Breast epithelium (tissue), 4 donors: ENCODE measurements at places on chromosomes 6 and 20. TPM values are rescaled to one million over a fixed set of nuclear protein-coding genes. Genes with fewer than 3 reads are reported as not detected.

The E2F1 gene
- 0.88 TPM for total RNA-seq

The THEMIS gene
- total RNA-seq: 2.6 TPM

The SLC22A2 gene
- not detected for total RNA-seq

- no peak for DNase-seq
These were observed 186.1 kb upstream of the SUPT3H start for GRCh38 chr6:45563844-45564243.

- no peak for DNase-seq
These were observed 44.2 kb upstream of the EYA2 start for GRCh38 chr20:46850416-46850815.

GRCh38 chr6:84771756-84772356 lies 7.5 kb upstream of the TBX18 start:
- no peak for DNase-seq

DNA sequence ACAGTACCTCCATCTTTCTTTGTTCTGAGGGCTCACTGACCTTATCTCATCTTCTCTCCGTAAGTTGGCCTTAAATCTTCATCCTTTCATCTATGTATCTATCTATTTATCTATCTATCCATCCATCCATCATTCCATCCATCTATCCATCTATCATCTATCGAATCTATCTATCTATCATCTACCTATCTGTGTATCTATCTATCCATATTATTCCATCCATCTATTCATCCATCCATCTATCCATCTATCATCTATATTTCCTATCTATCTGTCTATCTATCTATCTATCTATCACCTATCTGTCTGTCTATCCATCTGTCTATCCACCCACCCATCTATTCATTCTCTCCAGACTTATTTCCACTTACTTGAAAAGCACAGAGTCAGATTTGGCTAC lies 147.3 kb upstream of the PMEPA1 start:
- no peak for DNase-seq

GRCh38 chr20:1378735-1379125 lies 14.1 kb downstream of the FKBP1A start:
- no peak for DNase-seq

DNA sequence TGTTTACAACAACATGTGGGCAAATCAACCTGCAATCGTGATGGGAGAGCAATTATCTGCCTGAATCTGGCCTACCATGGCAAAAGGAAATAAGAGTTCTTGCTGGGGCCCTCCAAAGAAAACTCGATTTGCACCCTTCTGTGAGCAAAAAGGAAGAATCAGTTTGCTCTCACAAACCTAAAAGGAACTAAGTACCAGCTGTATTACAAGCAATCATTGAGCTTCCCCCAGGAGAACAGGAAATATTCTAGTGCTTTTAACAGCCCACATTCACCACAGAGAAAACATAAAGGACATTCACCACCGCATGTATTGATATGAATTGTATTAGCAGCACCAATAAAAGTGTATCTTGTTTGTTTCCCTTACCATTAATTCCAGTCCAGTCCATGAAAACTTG lies 75.0 kb downstream of the MBOAT1 start:
- no peak for DNase-seq

DNA sequence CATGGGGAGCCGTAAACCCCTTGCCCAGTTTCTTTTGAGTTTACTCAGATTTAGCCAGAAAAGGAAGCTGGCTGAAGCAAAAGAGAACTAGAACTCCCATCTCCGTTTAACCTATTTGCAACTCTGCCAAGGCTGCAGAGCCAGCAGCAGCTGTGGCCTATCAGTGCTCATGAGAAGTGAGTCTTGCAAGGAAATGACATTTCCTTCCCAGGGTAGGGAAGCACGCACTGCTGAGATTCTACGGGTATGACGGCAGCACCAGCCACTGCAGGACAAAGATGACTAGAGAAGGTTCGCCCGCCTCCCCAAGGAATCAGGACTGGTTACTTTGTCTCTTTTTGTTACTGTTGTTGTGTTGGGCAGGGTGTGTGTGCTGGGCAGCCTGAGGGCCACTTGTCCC lies 47.6 kb downstream of the PPP1R3G start:
- no peak for DNase-seq

DNA sequence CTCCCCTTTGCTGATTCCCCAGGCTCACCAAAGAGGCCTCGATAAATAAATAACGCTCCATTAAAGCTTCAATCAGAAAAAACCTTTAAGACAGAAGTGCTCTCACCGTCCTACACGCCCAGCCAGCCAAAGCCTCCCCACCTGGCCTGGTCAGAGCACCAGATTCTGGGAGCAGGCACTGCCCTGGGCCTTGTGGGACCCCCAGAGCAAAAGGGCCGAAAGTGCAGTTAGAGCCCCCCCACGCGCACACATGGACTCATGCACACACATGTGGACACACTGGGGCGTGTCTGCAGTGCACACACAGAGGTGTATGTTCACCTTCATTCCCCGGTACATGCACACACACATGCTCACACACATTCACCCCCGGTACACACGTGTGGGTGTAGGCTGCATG lies 1.9 kb upstream of the NECAB3 start:
- DNase-seq: no peak
